ENCODE measurements at places on chromosomes 6 and 20. TPM values are rescaled to one million over a fixed set of nuclear protein-coding genes. Genes with fewer than 3 reads are reported as not detected.

BANF2 gene
- not detected for total RNA-seq

ARFGEF3 gene
- 65.7 TPM for total RNA-seq

APCDD1L gene
- total RNA-seq, result not detected

LY6G6C gene
- total RNA-seq, result 0.31 TPM

PACRG gene
- 6.7 TPM for total RNA-seq

CCN6 gene
- total RNA-seq, result not detected

PBOV1 gene
- not detected for total RNA-seq

CCN2 gene
- 6.9 TPM for total RNA-seq

FILIP1 gene
- 4.5 TPM for total RNA-seq

OPN5 gene
- total RNA-seq, result not detected

OR2J3 gene
- not detected for total RNA-seq

GMPR gene
- total RNA-seq, result 1.9 TPM

C20orf204 gene
- total RNA-seq, result 1.2 TPM

REM1 gene
- total RNA-seq, result not detected

PTPRK gene
- total RNA-seq, result 438 TPM

SLC22A16 gene
- total RNA-seq, result 0.31 TPM

TOX2 gene
- total RNA-seq, result 0.31 TPM

CDSN gene
- total RNA-seq, result not detected

BPIFA1 gene
- total RNA-seq, result not detected

MOCS3 gene
- total RNA-seq, result 10.3 TPM

OLIG3 gene
- not detected for total RNA-seq

SYTL3 gene
- total RNA-seq, result 2.0 TPM

TFAP2D gene
- 0.47 TPM for total RNA-seq

SOX4 gene
- total RNA-seq, result 370 TPM

ABT1 gene
- total RNA-seq, result 10.9 TPM

PROKR2 gene
- total RNA-seq, result 40.4 TPM

TMEM14A gene
- 104 TPM for total RNA-seq

CLPSL1 gene
- total RNA-seq, result not detected

NOX3 gene
- total RNA-seq, result not detected

PPP1R14C gene
- 61.3 TPM for total RNA-seq

TNXB gene
- 2.5 TPM for total RNA-seq

CEP43 gene
- 32.3 TPM for total RNA-seq

BTN3A1 gene
- 17.5 TPM for total RNA-seq

PLAGL1 gene
- 16.2 TPM for total RNA-seq

PACSIN1 gene
- total RNA-seq, result 2.8 TPM

GPSM3 gene
- total RNA-seq, result 0.78 TPM

DSP gene
- total RNA-seq, result 7.6 TPM

C20orf144 gene
- total RNA-seq, result not detected

SLC17A2 gene
- total RNA-seq, result not detected

UBD gene
- 0.47 TPM for total RNA-seq

SMLR1 gene
- total RNA-seq, result not detected

HLA-DQA2 gene
- 0.16 TPM for total RNA-seq

PAK5 gene
- total RNA-seq, result 55.7 TPM

CENPW gene
- total RNA-seq, result 7.5 TPM

ID1 gene
- 66.9 TPM for total RNA-seq

SLC35F1 gene
- total RNA-seq, result 112 TPM

KCNK15 gene
- total RNA-seq, result not detected

Measured in occipital lobe (tissue), 3 donors.